ENCODE measurements at places on chromosomes 3 and 15.

GRCh38 chr3:149462051-149462450 is 12.4 kb upstream of the TM4SF4 start:
- no peak for DNase-seq

GRCh38 chr3:62287392-62287927 is 85.9 kb downstream of the FEZF2 start:
- no peak for DNase-seq

- DNase-seq, result no peak
Measured at GRCh38 chr3:131036986-131037385, 10.3 kb downstream of the NEK11 start.

GRCh38 chr3:124837065-124837464 is 50.1 kb downstream of the ITGB5 start:
- no peak for DNase-seq

DNA sequence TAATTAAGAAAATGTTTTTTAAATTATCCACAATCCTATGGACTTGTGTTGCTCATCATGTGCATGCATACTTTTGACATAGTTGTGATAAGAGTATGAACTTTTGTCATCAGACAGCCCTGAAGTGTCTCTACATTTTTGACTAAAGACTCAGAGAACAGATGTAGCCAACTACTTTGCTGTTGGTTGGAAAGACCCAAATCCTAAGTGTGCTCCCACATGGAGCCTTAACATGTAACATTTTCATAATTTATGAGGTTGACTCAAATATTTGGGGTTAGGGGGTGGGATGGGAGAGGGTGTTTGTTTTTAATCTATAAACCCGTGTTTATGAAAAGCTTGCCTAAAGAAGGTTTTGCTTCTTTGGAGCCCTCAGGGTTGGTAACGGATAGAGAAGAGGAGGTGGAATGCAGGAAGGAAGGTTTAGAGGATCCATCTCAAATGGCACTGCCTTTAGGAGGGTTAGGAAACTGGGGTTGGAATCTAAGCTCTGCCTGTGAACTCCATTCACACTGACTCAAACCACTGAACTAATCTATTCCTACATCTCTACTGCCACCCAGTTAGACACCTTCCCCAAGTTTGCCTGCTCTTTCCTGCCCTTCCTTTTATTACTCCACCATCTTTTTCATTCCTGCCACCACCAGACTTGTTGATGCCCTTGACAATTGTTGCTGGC is 3.7 kb downstream of the BOC start:
- no peak for DNase-seq

DNA sequence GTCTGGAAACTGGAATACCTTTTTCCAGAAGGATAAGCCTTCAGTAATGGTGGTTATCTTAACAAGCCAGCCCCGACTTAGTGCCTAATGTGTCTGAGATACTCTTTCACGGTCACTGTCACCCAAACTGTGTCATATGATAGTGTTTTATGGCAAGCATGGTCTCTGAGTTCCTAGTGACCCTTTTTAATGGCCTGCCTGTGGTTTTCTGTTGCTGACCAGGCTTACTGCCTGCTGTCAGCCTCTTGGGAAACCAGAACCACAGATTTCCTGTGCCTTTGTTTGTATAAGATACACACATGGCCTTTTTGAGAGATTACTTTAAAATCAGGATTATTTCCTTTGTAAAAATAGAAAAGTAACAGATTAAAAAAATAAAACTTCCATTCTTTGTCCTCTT is 22.4 kb downstream of the HPS3 start:
- no peak for DNase-seq

- DNase-seq, result no peak
Measured at GRCh38 chr3:59317386-59317785, 267.6 kb upstream of the CFAP20DC start.

DNA sequence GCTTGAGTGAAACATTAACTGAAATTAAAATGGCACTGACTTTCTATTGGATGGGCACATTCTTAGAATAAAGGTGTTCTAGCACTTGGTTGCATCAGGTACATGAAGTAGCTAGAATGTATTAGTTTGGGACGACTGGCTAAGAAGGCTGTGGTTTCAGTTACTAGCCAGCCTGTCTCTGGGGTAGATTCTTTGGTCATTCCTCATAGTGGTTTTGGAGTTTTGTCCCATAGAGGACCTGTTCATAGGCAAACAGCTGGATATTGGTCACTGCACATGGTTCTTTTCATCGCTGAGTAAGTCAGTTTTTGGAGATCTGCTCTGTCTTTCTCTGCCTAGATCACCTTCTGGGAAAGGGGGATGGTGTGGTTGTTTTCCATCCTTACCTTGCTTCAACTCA is 55.3 kb downstream of the ADAMTSL3 start:
- no peak for DNase-seq

- no peak for DNase-seq
Measured at GRCh38 chr3:87197531-87197930, 29.6 kb upstream of the CHMP2B start.

DNA sequence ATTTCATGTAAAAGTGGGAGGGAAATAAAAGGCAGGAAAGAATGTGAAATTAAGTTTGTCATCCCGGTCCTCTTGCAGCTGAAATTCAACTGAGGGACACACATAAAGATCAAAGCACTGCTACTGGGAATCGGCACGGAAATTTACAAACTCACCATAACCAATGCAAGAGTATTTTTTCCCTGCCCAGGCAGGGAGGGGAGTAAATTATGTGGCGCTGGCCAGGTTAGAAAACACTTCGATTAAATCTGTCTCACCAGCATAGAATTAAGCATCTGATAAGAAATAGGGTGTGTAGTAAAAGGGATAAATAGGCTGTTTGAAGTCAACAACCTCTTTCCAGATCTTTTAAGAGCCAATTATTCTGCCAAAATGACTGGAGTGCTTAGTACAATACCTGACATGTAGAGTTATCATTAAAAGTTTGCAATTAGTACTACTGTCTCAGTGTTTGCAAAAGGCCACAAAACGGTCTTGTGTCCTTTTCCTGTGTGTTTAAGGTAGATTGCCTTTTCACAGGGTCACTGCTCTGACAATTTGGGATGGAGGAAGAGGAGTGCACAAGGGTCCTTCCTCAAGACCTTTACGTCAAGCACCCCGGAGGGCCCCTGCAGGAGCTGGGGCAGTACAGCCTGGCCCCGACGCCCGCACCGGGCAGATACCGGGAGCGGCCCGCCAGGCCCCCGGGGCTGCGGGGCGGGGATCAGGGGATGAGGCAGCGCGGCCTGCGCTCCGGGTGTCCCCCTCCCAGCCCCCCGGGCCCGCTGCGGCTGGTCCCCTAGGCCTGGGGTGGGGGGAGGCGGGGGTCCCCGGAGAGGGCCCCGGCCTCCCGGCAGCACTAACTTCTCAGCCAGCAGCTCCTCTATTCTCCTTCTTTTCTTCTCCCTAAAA is 651 bp downstream of the UBA3 start:
- peak; percentile 68 for DNase-seq

DNA sequence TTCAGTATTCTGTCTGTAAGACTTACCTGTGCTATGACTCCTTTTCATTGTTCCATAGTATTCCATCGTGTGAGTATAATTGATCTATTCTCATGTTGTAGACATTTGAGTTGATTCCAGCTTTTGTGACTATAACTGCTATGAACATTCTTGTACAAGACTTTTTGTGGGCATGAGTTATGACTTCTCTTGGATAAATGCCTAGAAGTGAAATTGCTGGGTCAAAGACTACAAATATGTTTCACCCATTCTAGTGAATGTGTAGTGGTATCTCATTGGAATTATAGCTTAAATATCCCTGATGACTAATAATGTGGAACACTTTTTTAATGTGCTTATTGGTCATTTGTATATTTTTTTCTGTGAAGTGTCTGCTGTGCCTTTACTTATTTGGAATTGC is 27.6 kb upstream of the NPHP3 start:
- DNase-seq, result no peak

DNA sequence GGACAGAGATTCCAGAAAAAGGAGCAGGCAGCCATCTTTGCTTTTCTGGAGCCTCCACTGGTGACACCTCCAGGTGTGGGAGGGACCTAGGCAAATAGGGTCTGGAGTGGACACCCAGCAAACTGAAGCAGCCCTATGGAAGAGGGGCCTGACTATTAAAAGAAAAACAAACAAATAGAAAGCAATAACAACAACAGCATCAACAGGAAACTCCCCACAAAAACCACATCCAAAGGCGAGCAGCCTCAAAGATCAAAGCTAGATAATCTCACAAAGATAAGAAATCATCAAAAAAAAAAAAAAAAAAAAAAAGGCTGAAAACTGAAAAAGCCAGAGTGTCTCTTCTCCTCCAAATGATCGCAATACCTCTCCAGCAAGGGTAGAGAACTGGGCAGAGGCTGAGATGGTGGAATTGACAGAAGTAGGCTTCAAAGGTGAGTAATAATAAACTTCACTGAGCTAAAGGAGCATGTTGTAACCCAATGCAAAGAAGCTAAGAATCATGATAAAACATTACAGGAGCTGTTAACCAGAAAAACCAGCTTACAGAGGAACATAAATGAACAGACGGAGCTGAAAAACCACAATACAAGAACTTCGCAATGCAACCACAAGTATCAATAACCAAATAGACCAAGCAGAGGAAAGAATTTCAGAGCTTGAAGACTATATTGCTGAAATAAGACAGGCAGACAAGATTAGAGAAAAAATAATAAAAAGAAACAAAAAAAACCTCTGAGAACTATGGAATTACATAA is 225.4 kb downstream of the CTNNB1 start:
- DNase-seq, result no peak

DNA sequence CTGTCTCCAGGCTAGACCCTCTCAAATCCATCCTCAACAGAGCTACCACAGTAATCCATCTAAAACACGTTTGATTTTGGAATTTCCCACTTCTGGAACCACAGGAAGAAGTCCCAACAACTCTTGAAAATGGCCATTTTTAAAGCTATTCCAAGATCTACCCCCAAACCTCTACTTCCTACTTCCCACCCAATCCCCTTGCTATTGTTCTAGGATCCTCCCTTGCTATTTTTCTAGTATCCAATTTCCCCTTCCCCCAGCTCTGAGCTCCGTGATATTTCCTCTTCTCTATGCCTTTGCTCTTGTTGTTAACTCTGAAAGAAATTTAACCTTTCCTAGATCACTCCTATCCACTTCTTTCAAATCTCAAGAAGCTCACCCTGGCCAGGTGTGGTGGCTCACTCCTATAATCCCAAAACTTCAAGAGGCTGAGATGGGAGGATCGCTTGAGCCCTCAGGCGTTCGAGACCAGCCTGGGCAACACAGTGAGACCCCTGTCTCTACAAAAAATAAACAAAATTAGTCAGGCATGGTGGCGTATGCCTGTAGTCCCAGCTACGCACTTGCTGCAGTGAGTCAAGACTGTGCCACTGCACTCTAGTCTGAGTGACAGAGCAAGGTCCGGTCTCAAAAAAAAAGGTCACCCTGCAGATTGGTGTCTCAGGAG is 13.0 kb downstream of the UACA start:
- DNase-seq, result no peak

DNA sequence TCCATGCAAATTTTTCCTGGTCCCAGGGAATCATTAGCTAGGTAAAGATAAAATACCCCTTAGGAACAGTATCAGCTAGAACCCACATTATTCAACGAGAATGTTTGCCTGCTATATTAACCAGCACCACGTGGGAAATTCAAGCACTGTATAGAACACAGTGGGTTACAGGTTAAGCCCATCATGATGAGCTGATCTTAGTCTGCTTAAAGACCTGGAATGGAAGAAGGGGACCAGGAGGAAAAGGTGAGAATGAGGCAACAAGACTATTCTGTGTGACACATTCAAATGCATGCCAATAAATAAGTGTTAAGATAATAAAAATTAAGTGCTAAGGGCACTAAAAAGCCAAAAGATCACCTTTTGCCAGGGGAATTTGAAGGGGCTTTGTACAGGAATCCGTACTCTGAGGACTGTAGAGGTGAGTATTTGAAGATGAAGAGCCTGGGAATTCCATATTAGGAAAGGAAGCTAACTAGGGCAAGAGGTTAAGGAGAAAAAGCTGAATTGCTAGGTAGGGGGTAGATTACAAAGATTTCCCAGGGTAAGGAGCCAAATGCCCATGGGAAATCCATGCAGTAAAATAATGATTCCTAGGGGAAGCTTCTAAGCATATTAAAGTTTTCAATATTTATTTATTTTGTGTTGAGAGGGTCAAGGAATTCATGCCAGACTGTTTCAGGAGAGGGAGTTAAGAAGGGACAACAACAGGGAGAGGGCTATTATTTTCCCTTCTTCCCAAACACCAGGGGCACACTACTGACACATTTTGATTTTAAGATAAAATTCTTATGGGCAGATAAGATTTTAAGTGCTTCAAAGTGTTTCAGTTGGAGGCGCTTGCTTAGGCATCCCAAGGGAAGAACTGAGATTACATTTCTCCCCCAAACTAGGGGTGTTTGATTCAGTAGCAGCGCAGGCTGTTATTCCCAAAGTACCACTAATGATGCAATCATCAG is 2.3 kb upstream of the MED12L start:
- DNase-seq, result no peak

GRCh38 chr3:180311242-180311641 is 274.5 kb upstream of the PEX5L start:
- no peak for DNase-seq

DNA sequence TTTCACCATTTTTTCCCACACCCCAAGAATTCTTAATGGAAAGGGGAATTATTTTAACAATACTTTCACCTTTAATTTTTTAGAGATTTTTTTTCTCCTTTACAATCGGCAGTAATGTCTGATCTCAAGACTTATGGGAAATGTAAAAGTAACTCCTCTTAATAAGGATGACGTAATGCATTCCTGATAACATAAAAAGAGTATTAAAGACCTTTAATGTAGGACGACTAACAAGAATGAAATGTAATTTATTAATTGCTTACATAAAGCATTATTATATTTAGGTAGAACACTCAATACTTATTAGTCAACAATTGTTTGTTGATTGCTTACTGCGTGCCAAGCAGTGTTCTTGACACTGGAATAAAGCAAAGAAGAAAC is 416.8 kb upstream of the NAALADL2 start:
- no peak for DNase-seq

DNA sequence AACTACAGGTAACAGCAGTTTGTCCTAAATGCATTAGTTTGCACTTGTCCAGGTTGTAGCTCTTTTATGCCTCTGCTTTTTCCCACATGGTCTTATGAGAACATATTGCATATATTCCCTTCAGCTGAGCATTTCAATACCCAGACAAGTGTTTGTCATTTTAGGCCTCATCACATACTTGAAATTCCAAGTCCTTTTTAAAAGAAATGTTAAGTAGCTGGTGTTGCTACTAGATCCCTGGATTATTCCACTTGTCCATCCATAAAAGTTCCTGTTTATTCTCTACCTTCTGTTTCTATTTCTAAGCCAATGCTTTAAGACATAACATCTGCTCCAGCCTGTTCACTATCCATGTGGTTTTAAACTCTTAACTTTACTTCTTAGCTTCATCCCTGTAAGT is 128.4 kb downstream of the NECTIN3 start:
- DNase-seq, result no peak
